ENCODE measurements at places on chromosomes 1 and 21.

GRCh38 chr1:157274698-157275534, 136.7 kb upstream of the ETV3 start:
- no peak for DNase-seq

- no peak for DNase-seq
These were observed 25.2 kb upstream of the PCBP3 start for GRCh38 chr21:45618287-45618686.

DNA sequence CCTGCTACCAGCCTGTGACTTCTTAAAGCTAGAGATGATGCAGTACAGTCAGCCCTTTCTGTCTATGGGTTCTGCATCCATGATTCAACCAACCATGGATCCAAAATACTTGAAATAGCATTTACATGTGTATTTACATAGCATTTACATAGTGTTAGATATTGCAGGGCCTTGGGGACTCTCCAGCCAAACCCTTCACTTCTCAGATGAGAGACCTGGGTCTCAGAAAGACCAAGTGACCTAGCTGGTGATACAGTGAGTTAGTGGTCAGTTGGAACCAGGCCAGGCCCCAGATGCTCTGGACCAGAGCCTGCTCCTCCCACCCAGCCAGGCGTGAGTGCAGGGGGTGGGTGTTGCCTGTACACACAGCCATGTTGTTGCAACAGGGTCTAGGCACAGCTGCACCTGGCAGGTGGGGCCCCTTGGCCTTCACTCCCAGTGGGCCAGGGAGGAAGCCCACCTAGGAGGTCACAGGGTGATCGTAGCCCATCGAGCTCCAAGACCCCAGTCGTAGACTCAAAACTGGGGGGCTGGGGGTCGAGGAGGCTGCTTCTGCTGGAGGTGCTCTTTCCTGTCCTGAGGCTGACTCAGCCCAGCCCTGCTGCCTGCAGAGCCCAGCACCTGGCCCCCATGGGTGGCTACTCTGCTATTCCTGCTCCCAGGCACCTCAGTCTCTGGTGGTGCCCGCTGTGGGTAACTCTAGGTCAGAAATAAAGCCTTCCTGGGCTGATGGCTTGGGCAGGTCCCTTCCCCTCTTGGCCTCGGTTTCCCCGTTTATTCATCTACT, 7.7 kb downstream of the TMEM61 start:
- no peak for DNase-seq

DNA sequence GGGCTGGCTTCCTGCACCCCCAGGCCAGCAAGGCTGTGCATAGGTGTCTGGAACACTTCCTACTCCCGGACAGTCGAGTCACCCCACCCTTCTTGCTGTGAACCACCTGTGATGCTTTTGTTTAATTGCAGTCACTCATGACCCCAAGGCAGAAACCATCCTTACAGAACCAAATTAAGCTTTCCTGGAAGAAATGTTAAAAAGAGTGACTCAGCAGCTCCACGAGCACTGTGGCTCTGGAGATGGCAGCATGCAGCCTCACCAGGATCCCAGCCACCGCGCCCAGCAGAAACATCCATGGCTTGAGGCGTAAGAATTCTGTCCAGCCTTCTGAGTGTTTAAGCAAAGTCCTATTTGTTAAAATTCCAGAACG, 28.8 kb downstream of the SNAP47 start:
- no peak for DNase-seq

- no peak for DNase-seq
These were observed 21.1 kb downstream of the KPNA6 start for GRCh38 chr1:32128964-32129363.

DNA sequence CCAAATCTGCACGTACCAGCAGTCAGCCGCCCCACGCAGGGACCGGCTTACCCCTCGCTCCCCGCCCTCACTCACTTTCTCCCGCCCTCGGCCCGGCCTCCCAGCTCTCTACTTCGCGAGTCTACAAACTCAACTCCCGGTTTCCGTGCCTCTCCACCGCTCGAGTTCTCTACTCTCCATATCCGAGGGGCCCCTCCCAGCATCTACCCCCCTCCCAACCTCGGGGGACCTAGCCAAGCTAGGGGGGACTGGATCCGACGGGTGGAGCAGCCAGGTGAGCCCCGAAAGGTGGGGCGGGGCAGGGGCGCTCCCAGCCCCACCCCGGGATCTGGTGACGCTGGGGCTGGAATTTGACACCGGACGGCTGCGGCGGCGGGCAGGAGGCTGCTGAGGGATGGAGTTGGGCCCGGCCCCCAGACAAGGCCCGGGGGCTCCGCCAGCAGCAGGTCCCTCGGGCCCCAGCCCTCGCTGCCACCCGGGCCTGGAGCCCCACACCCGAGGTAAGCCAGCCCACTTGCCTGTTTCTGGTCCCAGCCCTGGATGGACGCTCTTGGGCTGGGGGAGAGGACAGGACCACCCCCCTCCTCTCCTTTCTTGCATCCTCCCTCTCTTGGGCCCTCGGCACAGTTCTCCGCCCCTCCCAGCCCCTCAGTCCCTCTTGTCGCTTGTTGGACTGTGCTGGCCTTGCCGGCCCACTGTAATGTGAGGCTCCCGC, at the start of gene ARTN:
Gene ARTN (plus strand): TSS at position 416 of the 715 bp plus-strand sequence. CDS start 1,856 bp downstream, outside the sequence.
- DNase-seq: peak; percentile 43

GRCh38 chr21:29316029-29316742, 17.5 kb downstream of the BACH1 start:
- no peak for DNase-seq

DNA sequence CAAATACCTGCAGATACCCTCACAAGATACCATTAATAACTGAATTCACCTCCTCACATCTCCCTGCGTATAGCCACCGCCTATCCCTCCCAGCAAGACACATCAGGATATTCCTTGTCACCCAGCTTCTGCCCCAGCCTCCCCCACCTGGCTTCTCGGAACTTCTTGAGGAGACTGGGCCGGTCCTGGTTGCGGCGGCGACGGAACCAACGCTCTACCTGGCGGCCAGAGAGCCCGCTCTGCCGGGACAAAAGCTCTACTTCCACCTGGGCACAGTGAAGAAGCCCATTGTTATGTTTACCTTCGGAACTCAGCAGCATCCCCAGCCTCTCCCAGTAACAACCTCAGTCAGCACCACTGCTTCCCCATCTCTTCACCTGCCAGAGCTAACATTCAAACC, 6.7 kb downstream of the CERS2 start:
- no peak for DNase-seq

DNA sequence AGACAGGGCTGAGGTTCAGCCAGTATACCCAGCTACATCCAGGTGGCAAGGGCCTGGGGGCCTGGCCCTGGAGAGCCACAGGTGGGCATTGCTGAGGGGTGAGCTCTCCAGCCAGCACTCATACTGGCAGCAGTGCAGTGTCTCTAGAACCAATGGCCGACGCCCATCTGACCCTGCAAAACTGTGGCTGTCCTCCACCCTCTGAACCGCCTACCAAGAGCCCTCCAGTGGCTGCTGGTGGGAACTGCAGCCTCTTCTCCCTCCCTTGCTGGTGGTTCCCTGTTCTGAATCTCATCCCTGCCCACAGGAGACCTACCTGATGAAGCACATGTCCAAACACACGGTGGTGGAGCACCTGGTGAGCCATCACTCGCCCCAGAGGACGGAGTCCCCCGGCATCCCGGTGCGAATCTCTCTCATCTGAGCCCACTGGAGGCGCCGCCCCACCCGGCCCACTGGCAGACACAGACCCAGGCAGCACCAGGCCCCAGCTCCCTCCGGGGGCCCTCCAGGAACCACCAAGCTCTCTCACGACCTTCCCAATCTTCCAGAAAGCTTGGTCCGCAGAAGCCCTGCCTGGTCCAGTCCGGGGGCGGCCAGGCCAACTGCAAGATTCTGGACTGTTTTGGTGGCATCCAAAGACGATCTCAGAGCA, 22.1 kb downstream of the A3GALT2 start:
- no peak for DNase-seq

DNA sequence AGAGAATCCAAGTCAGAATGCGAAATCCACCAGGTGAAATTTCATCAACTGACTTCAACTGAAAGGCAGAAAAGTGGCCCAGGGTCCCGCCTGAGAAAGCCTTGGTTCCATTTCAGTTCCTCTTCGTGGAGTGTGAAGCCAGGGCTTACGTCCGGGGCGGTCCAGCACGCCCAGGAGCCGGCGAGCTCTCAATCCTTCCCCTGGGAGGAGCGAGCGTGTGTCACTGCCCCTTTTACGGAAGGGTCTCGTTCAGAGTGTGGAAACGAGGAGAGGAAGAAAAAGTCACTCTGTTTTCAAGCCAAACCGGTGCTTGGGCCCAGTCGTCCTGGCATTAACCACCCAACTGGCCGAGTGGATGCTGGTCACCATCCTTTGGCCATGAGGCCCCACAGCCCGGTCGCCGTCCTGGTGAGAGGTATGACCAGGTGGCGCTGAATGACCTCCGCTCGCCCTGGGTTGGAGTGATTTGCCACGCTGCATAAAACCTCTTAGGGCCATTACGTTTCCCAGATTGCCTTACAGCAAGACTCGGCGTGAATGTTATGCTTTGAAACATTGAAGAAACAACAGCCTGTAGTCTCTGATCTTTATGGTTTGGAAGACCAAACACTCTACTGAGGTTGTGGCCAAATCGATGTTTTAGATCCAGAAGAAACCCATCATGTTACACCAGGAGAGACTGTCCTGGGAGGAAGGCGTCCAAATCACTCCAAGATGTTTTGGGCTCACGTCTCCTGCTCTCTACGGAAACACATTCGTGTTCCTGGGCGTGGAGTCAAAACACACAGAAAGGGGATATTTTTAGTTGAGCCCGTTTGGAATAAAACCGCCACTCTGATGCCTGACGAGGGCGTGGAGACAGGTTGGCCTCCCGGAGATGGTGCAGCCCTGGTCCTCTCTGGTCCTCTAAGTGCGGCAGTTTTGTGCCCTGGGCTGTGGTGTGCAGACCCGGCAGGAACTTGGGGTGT, 93.6 kb upstream of the ACTRT2 start:
- no peak for DNase-seq

- DNase-seq: no peak
These were observed 25.0 kb downstream of the CRYAA start for GRCh38 chr21:43193651-43194302.

GRCh38 chr1:227388214-227389168, 70.2 kb upstream of the CDC42BPA start:
- DNase-seq: no peak

DNA sequence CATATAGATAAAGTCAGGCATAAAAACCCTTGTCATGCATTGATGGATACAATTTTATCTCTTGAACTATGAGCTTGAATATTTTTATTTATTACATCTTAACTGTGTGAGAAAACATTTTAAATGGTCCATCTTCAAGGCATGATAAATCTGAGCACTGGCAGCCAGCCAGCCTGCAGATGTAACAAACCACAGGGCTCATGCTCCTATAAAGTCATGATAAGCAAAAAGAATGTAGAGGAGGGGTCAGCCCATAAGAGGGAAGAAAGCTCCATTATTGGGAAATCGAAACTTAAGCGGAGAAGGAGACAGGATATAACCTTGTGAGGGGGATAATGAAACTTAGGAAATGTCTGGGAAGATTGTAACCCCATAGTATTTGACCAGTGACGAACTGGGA, 839.0 kb downstream of the LRRIQ3 start:
- DNase-seq: no peak

- DNase-seq: no peak
These were observed 252.5 kb downstream of the SIPA1L2 start for GRCh38 chr1:232377494-232377770.

DNA sequence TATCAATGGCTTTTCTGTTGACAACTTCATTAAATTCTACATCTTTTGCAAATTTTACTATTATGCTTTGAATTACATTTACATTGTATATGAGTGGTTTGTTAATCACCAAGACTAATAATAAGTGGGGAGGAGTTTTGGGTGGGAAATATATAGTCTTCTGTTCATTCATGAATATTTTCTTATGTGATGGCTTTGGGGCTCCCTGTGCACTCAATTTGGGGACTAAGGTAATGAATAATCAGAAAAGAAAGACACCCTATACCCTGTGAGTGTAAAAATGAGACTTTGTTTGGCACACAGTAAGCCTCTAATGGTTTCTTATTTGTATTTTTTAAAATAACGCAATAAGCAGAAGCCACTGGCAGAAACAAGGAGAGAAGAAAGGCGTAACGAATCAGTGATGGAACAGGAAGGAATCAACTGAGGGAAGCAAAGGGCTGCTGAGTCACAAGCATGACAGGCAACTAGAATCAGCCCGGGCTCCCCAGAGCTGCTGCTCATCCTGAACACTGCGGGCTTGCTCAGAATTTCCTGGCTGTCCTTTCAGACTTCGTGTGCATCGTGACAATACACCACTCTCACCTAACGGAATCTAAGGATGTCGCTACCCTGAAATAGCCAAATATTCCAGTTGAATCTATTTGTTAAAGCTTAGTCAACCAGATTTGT, 20.8 kb upstream of the RGS2 start:
- no peak for DNase-seq

DNA sequence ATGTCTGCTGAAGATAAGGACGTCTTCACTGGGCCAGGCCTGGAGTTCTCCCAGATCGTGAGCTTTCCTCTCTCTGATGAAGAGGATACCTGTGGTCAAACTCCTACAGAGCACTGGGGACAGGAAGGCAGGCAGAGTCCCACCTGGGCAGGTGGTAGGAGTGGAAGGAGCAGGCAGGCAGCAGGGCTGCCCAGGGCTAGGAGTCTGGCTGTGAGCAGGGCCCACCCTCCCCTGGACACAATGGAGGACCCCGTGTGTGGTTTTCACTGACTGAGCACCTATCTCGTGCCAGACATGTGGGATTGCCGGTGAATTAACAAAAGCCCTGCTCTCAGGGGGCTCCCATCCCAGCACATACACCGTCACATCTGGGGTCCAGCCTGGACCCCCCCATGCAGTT, 4.9 kb upstream of the SAMD11 start:
- no peak for DNase-seq

DNA sequence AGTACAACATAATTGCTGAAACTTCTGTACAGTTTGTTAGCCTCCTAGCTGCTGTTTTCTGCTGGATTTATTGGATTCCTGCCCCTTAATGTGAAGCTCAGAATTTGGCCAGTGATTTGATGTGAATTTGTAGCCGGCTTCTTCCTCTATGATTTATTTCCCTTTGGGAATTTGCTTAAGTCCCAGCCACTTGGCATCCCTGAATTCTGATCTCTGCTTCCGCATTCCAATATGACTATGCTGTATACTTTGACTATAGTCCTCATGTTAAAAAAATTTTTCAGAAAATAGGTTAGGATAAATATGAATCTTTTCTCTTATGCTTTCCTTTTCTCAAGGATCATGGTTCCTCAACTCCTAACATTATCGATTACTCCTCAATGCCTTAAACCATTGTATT, 12.4 kb upstream of the LRIF1 start:
- DNase-seq: no peak

DNA sequence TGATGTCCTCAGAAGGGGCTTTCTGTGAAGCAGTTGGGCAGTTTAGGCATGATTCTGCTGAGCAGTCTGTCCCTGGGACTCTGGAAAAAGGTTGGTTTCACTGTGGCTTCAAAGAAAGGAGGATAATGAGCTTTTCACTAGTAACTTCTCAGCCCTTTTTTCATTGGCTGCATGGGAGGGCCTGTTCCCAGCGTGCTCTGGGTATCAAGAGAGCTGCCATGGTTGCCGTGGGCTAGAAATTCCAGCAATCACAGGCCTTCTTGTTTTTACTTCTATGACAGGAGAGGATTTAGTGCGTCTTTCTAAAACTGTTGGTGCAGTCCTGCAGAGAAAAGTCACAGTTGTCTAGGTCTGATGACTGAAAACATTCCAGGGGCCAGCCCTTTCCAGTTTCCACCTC, 7.2 kb downstream of the SZRD1 start:
- no peak for DNase-seq
